GM20000 (cell line): ENCODE measurements at places on chromosomes 7 and 10.

GRCh38 chr10:131187926-131188325, 123.6 kb downstream of the TCERG1L start:
- no peak for DNase-seq

- DNase-seq: no peak
Measured at GRCh38 chr7:124566583-124566982, 199.0 kb downstream of the GPR37 start.

DNA sequence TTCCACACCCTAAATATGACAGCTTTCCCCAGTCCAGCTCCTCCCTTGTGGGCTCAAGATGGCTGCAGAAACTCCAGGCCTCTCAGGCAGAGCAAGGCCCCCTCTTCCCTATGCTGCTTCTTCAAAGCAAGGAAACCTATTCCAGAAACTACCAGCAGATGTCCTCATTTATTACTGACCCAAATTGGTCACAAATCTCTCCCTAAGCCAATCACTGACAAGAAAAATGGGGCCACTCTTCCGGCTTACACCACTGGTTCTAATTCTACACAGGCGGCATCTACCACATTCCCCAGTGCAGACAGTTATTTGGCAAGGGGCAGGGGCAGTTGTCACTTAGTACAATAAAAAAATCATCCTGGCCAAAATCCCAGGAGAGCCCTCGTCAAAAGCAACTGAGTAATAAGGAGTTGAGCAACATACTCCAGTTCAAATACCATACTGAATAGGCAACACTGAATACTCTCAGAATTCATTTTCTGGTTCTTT, 150.4 kb downstream of the SFMBT2 start:
- peak; percentile 61 for DNase-seq

GRCh38 chr7:18167815-18168214, 140.2 kb upstream of the PRPS1L1 start:
- no peak for DNase-seq

GRCh38 chr7:132584796-132585494, 8.7 kb upstream of the PLXNA4 start:
- no peak for DNase-seq

GRCh38 chr7:44196450-44196872, 4.3 kb upstream of the YKT6 start:
- DNase-seq: peak; percentile 73

DNA sequence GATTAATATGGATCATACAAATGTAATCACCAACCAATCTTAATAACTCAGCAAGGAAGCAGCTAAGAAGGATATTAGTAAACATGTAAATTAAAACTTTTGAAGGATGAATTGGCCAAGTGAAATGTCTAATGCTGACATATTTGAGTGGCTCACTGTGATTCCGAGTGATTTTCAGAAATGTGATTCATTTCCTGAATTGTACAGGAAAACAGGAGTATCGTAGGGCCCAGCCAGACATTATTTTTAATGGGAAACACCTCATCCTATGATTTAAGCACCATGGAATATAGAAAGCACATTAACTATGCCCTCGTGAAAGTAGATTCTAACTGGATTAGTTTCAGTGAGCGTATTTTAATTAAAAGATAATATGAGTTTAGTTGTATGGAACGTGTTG, 82.3 kb downstream of the LHFPL3 start:
- no peak for DNase-seq

DNA sequence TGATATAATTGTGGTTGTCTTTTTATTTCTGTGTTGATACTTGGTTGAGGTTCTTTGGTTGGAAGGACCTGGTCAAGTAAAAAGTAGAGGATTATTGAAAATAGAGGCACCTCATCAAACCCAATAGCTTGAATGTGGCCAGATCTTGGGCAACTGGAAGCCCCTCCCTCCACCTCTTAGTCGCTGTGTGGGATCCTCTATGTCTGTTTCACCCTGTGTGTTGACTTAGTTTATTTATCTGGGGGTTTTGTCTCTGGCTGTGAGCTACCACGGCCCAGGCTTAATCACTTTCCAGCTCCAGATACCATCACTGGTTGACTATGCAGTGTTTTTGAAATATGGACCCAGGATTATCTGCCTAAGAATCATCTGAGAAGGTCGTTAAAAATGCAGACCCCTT, 58.3 kb downstream of the AP3M1 start:
- no peak for DNase-seq

- no peak for DNase-seq
Measured at GRCh38 chr10:88933564-88933963, 19.0 kb downstream of the ACTA2 start.

GRCh38 chr7:138460176-138460648, at the start of gene TRIM24:
Gene TRIM24, plus strand, starts transcription at chr7:138460259. Its CDS starts 290 bp downstream, at chr7:138460549.
- no peak for DNase-seq

DNA sequence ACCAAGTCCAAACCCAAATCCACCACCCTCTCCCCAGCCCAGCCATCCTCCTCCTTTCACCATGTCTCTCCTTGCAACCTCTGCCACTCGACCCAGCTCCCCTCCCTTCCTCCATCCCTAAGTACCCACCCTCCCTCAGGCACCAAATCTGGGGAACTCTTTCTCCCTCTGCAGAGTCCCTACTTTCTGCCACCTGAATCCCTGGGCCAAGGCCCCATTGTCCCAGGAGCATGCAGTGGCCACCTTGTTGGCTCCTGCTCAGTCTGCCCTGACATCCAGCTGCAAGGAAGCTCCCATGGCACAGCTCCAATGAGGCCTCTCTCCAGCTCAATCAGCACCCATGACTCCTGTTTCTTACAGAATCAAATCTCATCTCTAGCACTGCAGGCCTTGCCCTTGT, 5.5 kb upstream of the UNC5B start:
- no peak for DNase-seq

DNA sequence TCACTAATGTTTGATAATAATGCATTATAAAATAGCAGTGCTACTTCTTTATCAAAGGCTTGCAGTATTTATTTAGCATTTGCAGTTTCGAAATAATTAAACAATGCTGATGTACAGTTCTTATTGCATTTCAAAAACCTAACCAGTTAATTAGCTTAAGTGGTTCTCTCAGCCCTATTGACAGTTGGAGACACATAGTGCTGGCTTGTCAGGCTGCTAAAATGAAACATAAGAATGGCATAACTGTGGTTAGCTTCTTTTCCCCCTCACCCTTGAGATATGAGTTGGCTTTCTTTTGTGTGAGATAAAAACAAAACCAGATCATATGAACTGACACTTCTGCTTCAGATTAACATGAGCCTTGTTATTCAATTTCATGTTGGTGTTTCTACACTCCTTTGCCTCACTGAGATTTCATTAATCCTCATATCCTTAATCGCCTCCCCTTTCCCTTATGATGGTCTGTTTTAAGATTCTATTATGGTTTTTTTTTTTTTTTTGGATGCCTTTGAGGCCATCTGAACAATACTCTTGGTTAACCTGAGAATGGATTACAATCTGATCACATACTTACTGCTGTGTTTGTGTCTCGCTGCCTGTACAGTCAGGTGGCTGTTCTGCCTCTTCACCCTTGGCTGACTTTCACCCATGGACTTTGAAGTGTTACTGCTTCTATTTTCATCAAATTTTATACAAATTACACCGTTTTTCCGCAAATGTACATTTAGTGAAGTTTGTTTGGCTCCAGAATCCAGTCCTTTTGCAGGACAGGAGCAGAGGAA, 108.0 kb downstream of the SDK1 start:
- DNase-seq: no peak

- DNase-seq: no peak
Measured at GRCh38 chr10:125441151-125441550, 241.8 kb downstream of the TEX36 start.

DNA sequence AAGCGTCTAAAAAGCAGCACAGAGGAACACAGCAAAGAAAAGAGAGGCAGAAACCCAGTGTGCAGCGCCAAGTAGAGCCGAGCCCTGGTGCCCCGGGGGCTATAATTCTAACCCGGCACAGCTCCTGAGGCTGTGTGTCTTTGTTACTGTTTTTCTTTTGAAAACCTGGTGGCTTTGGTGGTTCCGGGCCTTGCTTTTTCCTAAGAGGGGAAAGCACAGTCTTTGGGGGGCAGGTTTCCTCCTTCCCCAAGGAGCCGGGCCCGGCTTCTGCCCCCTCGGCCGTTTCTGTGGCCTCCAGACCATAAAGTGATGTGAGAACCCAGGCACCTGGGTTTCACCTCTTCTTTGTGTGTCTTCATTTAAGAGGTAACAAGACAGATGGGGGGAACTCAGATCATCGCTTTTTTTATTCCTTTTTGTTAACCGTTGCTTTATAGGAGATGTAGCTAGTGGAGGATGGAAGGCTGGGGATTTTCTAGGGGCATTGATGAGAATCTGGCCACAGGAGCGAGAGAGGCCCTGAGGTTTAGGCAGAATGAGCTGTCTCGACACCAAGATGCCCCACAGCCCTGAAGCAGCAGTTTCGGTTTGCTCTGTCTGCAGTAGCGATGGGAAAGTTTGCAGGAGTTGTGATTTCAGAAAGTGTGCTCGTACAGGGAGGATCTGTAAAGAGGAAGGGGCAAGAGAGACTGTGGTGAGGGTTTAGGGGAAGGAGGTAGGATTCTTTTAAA, 367.8 kb upstream of the GALNT17 start:
- peak; percentile 77 for DNase-seq

DNA sequence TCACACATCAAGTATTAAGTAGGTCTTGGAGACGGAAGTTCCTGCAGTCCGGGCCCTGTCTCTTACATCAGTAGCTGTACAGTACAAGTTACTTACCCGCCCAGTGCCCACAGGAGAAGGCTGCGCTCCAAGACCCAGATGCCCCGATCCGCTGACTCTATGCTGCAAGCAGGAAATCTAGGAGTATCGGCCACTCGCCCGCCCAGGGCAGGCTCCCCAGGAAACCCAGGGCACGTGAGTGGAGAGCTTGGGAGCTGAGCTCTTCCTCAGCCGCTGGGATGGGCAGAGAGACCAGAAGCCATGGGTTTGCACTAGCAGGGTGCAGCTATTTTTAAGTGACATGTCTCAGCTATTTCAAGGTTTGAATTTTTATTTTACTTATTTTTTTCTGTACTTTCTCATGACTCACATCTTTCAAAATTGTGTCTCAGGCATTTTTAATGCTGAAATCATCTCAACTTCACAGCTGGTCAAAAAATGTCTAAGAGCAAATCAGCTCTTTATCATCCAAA, 1.9 kb upstream of the GPER1 start:
- DNase-seq: no peak

DNA sequence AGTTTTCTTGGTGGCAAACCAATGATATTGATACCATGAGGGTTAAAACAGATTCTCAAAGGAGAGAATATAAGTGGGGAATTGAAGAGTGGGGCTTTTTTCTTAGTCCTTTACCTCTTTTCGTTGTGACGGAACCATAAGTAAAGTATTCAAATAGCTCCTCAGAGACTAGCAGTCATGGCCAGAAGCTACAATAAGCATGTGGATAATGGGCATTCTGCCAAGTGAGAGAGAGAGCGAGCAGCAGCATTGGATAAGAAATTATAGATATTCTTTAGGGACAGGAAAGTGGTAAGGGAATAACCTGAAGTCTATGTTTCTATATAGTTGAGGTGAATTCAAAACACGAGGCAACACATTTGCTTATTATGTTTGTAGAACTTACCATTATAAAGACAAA, 235.1 kb downstream of the SEMA3E start:
- DNase-seq: no peak

DNA sequence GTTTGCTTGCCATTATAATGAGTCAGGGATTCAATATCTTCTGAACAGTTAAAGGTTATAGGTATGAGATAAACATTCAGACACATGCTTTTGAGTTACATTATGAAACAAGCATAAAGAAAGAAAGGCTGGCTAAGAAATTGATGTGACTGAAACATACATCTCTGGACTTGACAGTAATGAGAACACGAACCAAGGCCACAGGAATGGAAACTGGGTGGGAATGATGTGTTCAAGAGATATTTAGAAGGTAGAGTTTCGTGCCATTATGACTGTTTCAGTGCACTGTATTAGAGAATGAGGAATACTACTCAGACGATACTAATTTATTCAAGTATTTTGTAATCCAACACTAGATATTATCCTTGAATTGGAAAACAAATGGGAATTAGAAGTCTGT, 332.1 kb upstream of the MAGI2 start:
- DNase-seq: no peak

- no peak for DNase-seq
Measured at GRCh38 chr7:4641091-4641666, 40.9 kb upstream of the FOXK1 start.

GRCh38 chr10:13913897-13914296, 327.1 kb downstream of the PRPF18 start:
- no peak for DNase-seq

DNA sequence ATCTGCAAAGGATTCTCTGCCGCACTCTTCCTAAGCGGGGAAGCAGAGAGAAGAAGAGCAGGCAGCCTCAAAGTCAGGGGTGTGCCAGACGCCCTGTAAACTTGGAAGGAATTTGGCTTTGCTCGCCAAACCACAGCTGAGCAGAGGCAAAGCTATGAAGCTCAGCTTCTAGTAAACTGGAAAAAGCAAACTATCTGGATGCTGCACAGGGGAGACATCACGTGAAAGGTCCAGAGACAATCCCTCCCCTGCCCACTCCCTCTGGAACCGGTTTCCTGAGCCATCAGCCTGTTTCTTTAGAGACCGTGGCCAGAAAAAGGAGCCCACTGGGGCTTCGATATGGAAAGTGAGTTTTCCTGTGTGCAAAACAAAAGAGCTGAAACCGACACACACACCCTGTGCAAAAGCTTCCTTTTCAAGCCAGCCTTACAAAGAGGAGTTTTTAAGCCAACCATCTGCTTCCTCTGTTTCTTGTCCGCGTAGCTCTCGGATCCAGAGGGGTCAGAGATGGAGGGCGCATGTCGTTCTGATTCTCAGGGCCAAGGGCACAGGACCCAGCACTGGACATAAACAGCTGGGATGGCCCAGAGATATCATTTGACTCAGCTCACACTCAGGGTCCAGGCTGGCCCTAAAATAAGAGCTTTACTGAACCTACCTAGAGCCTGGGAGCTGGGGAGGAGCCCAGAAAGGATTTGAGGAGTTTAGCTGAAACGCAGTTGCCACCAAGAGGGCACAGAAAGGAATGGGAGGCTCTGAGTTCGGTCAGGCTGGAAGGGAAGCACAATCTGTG, 58.2 kb upstream of the DNAAF5 start:
- no peak for DNase-seq

DNA sequence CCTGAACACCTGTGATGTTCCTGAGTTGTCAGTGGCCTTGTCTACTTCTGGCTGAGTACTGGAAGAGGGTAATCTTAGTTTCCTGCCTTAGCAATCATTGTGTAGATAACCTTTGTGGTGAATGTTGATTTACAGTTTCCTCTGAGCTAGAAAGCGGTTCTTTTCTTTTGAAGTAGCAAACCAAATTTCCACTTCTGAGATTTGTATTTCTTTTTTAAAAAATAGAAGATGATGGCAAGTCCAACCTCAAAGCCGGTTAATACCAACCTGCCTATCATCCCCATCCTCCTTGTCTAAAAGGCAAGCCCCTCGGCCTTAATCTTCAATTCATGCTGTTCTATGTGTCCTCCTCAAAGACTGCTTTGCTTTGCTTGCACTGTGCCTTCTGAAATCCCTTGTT, 12.5 kb upstream of the PALS2 start:
- no peak for DNase-seq

- DNase-seq: no peak
Measured at GRCh38 chr10:132926777-132927650, 15.4 kb downstream of the CFAP46 start.

GRCh38 chr10:115022733-115023132, 70.4 kb upstream of the ATRNL1 start:
- no peak for DNase-seq
